ENCODE measurements at places on chromosomes 6 and 20.
A peak's percentile ranks its signal among the peaks of the same experiment; 100 is the strongest.

GRCh38 chr6:104700371-104701185 lies 159.1 kb downstream of the HACE1 start:
- DNase-seq, result no peak

DNA sequence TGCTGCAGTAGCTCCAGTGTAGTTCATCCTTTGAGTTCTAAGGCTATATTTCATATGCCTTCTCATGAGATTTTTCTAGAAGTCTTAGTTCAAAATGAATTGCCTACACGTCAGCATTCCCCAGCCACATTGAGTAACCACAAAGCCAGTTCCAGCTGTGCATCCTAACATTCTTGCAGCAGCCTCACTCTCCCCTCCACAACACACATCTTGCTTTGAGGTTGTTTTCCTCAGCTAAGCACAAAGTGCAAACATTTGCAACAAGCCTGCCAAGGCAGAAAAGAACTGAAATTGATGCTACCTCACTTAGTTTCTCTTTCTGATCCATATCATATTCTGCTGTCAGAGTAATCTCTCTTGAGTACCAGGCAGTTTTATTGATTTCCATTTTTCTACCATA lies 160.7 kb upstream of the KCNQ5 start:
- no peak for DNase-seq

GRCh38 chr6:7475081-7475480 lies 66.4 kb upstream of the DSP start:
- no peak for DNase-seq

- DNase-seq, result peak; percentile 67
These were observed at the start of gene SCAF8 for GRCh38 chr6:154733183-154733625. TSS of gene SCAF8 (plus strand) at chr6:154733416. CDS start at chr6:154733901, 485 bp downstream.

GRCh38 chr6:155328539-155329459 lies 14.5 kb upstream of the TFB1M start:
- no peak for DNase-seq

DNA sequence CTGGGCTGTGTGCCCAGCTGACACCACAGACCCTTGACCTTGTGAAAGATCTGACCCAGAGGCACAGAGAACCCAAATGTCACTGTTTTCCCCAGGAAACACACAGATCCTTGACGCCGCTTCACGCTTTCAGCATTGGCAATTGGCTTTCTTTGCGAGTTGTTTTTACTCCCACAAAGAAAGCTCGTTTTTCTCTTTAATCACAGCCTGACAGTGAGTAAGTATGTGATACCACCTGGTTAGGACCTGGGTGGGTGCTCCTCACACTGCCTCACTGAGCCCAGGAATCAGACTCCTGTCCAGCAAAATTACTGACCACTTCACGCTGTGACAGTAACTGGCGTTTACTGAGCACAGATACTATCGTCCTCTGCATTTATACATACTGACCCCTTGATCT lies 13.0 kb downstream of the RPL10A start:
- no peak for DNase-seq

GRCh38 chr6:25219216-25219916 lies 59.8 kb upstream of the CARMIL1 start:
- no peak for DNase-seq

All from posterior cingulate gyrus (tissue), 11 donors.